ENCODE measurements at places on chromosomes 12 and 14.

DNA sequence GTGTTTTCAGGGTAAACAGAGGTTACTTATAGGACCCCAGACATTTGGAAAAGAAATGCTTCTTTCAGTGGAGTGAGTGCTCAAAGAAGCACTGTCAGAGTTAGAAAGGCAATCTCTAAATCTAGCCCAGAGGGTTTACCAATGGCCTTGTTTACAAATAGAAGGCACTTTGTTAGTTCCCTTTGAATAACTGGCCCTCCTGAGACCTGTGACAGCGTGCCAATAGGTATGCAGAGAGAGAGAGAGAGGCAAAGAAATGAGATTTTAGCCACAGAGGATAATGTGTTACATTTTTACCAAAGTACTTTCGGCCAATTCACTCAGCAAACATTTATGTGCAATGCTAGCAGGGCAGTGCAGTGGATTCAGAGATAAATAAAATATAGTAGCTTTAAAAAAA is 41.9 kb downstream of the TPH2 start:
- no peak for DNase-seq

DNA sequence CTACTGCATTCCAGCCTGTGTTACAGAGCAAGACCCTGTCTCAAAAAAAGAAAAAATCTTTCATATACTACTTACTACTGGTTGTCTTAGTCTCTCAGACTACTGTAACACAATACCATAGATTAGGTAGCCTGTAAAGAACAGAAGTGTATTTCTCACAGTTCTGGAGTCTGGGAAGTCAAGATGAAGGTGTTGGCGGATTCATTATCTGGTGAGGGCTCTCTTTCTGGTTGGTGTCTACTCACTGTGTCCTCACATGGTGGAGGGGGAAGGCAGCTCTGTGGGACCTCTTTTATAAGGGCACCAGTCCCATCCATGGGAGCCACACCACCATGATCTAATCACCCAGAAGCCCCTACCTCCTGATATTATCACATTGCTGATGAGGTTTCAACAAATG is 14.4 kb downstream of the WDR20 start:
- no peak for DNase-seq

- no peak for DNase-seq
Observed at GRCh38 chr12:131699434-131699833, 11.5 kb upstream of the SFSWAP start.

- DNase-seq = no peak
Observed at GRCh38 chr12:116945886-116946550, 35.3 kb downstream of the FBXW8 start.

GRCh38 chr12:77324763-77325468 is 259.5 kb upstream of the E2F7 start:
- no peak for DNase-seq

DNA sequence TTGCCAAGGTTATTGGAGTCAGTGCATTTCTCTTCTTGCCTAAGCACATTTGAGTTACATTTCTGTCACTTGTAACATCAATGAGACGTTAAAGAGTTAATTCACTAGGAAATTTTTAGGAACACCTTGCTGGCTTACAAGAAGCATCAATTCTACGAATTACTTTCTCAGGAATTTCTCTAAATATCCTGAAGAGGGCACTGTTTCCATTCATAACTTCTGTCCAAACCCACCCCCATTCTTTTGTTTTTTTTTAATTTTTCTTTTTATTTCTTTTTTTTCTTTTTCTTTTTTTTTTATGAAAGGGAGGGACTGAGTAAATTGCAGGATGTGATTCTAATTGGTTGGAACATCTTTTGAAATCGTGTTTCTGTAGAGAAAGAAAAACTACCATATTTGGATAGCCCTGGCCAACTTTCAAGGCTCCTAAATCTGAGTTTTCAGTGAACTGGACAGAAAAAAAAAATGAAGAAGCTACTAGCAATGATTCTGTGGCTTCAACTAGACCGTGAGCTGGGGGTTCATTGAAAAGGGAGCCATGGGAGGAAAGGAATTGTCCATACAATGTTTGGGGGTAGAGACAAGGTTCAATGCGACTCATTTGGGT is 285.3 kb downstream of the DAD1 start:
- DNase-seq = no peak

DNA sequence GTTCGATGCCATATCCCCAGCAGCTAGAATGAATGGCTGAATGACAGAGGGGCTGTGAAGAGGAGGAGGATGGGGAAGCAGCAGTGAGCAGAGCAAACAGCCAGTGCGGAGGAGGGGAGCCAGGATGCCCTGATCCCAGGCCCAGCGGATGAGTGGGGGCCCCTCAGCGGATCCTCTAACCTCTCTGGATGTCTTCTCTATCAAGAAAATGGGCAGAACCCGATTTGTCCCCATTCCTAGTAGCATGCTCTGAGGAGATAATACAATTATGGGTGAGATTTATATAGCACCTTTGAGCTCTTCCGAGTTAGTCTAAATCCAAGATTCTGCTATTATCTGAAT is 30.0 kb upstream of the RPLP0 start:
- DNase-seq = no peak

DNA sequence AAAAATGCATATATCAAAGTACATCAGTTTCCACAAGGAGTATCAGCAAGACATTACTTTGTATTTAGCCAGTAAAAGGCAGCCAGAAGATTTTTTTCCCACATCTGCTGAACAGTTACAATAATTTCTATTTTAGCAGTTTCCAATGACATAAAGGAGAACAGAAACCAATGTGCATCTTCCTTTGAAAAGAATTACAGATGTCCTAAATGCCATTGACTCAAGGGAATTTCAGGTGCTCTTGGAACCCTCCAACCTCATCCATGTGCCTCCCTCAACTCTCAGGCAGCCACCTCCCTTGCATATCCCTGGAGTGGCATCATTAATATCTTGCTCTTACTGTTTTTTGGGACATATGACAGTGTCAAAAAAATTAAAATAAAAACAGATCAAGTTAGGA is 62.2 kb upstream of the ST8SIA1 start:
- DNase-seq = no peak

DNA sequence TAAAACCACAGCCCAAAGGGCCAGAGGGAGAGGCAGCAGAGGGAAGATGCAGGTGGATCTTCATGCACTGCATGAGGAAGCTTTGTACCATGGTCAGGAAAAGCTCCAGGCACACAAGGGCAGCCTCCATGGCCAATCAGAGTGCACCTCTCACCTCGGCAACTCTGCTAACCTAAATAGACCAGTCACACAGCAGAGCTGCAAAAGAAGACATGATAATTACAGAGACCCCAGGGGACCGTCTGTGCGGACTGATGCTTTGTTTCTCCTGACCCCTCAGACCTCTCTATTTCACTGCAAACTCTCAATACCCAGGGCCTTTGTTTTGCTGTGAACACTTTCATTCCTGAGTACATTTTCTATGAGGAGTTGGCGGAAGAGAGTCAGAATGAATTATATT is 10.7 kb upstream of the TCL1B start:
- DNase-seq = no peak

DNA sequence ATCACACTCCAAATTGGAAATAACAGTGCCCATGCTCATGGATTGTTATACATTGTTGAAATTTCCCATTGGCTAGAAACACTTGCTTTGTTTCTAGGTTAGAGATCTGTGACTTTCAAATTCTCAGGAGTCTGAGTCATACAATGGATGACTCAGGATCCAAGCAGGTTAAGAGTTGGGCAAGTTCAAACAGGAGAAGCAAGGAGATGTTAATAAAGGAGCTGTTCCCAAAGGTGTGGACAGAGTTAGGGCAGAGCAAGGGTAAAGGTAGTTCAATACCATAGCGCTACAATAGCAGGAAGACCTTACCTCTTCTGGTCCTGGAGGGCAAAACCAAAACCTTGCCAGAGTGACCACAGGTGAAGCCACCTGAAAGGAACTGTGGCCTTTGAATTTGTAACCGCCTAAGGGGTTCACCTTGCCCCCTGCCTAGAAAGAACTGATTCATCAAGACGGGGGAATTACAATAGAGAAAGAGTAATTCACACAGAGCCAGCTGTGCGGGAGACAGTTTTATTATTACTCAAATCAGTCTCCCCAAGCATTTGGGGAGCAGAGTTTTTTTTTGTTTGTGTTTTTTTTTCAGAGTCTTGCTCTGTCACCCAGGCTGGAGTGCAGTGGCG is 4.2 kb upstream of the AMN1 start:
- DNase-seq = no peak

- no peak for DNase-seq
Observed at GRCh38 chr12:59619461-59620240, 23.8 kb downstream of the SLC16A7 start.

DNA sequence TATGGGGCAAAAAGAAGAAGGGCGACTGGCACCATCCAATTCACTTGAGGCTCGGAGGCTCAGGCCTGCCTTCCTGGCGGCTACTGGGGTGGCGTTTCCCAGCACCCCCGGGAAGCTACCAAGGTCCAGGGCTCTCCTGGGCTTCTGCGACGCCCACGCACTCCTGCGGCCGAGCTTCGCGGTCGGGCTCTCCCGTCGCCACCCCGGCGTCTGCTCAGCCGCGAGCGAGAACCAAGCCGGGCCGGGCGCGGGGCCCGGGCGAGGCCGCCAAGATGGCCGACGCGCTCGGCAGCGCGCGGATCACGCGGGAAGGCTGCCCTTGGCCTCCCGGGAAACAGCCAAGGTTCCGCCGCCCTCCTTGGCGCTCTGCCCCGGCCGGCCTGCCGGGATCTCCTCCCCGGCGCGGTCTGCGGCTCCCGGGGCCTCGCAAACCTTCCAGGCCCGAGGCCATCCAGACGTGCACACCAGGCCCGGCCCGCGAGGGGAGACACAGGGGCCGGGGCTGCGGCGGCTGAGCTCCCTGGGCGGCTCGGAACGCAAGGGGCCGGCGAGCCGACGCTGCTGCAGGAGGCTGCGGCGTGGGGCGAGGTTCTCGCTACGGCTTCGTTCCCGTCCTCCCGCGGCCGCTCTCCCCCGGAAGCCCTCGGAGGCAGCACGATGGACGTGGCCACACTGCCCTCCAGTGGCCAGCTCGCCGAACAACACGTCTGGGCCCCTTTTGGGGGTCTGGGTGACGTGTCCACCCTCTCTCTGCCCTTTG is 23.5 kb upstream of the ZFP36L1 start:
- DNase-seq = peak; percentile 86

DNA sequence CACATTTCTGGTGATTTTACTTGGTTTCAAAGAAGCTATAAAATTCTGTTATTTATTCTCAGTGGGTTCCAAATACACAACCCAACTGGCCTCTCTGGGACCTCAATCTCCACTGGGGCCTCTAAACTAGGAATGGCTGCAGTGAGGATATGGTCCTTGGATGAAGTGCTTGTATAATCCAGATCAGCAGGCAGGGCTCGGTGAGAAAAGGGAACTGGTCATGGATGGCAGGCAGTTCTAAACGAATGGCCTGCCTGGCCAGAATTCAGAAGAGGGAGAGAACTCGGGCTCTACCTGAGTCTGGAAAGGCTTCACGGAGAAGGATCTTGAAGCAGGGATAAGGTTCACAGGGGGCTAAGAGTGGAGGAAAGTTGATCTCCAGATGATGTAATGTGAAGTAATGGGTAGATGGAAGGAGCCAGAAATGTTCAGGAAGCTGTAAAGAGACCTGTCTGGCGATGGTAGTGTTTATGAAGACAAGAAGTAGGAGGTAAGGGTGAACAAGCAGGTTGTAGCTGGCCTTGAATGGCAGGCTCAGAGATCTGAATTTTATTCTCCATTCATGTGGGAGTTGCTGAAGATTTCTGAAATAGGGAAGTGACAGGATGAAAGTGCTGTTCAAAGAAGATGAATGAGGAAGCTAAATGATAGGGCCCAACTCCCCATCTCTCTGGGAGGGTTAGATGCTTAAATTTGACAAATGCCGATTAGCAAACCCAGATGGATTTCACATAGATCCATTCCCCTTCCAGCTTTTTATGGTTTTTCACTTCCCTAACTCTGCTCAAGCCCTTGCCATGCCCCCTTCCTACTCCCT is 31.5 kb upstream of the ANO6 start:
- no peak for DNase-seq

DNA sequence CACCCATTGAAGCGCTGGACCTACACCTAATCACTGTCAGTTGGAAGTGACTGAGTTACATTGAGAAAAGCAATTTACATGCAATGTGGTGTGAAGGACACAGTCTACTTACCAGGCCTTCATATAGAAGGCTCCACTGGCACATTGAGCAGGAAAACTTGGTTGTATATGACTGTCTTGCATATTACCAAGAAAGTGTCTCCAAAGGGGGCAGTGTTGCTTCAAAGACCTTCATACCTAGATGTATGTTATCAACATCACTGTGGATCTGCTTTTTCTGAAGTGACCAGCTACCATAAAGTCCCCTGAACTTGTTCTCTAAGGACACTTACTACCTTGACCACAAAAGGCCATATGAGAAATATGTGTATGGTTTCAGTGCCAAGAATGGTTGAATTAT is 64.1 kb downstream of the NELL2 start:
- peak; percentile 20 for DNase-seq

DNA sequence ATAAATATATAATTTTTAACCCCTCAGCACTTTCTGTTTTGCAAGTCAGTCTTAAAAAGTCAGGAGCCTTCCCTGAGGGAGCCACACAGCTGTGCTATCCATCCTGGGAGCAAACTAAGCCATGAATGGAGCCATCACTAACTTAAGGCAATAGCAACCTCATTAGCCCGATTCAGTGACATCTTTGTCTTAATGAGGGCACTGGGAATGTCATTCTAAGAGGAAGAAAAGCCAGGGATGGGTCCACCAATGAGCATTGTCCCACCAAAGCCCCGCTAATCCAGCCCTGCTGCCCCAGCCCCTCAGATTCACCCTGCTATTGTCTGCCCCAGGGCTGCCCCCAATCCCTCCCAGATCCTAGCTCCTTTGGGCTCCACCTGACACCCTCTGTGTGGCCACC is 19.5 kb downstream of the GSC start:
- no peak for DNase-seq

- no peak for DNase-seq
Observed at GRCh38 chr14:77004711-77005460, 23.6 kb downstream of the IRF2BPL start.

DNA sequence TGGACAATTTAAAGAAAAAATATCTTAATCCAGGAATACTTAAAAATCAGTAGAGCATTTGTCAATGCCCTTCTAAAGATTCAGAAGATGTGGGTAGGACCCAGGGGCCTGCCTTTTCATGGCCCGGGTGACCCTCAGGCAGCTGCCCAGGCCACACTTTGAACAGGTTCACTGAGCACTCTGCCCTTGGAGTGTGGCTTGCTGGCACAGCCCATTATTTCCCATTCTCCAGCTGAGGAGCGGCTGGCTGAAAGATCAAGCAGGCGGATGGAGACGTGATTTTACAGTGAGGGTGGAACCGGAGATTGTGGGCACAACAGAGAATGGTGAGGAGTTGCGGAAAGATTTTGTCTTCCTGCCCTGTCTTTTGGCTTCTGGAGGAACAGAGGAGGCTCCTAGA is 7.1 kb upstream of the PRPH start:
- no peak for DNase-seq

- DNase-seq = no peak
Observed at GRCh38 chr14:56846970-56847930, 37.0 kb upstream of the OTX2 start.

- DNase-seq = no peak
Observed at GRCh38 chr12:65327207-65328076, 49.0 kb downstream of the MSRB3 start.

DNA sequence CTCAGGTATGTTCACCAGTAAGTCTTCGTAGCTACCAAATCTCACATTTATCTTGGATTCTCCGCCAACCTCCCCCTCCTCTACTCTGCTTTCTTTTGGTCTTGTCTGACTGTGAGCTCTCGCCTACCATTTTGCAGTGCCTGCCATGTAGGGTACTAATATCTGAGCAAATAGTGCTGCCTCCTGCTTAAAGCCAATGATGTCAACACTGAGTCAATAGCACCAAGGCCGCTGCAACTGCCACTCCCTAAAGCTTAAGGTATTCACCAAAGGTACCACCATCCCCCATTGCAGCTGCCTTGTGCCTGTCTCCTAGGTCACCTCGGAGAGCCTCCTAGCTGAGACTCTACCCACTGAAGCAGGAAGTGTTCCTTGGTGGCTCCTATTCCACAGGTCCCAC is 114.8 kb upstream of the FUT8 start:
- no peak for DNase-seq

Data from activated CD4-positive, alpha-beta T cell treated with anti-CD3 and anti-CD28 coated beads, Interleukin-2, amount 50 U/mL, for 4 hours (primary cell).